ENCODE measurements at places on chromosomes 4 and X. TPM values are rescaled to one million over a fixed set of nuclear protein-coding genes. Genes with fewer than 3 reads are reported as not detected.

NCAPG gene
- total RNA-seq: 1.0 TPM

- DNase-seq: no peak
- H3K4me1 ChIP-seq: no peaks in the 10 kb centered on the region
- H3K27me3 ChIP-seq: no peaks in the 10 kb centered on the region
- no peak overlapping the region for H3K4me3 ChIP-seq
Measured at GRCh38 chr4:16767861-16768260, 130.6 kb downstream of the LDB2 start.

DNA sequence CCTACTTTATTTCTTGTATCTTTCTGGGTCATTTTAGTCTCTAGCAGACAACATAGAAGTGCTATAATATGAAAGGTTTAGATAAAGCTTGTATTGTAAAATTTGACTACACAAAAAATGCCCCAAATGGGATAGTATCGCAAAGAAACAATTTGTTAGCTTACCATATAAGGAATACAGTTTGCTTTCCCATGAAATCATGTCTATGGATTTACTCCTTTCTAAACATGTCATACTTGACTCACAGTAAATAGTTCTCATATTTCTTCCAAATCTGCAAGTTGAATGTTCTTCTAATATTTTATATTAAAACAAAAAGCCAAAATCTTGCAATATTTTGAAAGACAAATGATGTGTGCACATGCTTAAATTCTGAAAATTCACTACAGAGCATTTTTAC lies 103.9 kb downstream of the PPA2 start:
- H3K36me3 ChIP-seq: no peaks in the 10 kb centered on the region
- no peaks in the 10 kb centered on the region for H3K4me1 ChIP-seq
- no peak overlapping the region for H3K27ac ChIP-seq
- no peaks in the 10 kb centered on the region for H3K27me3 ChIP-seq
- no peak for DNase-seq
- H3K4me3 ChIP-seq: no peak overlapping the region

GRCh38 chr4:68299492-68300457 lies 50.1 kb downstream of the YTHDC1 start:
- DNase-seq: no peak
- H3K27ac ChIP-seq: no peak overlapping the region
- no peaks in the 10 kb centered on the region for H3K4me1 ChIP-seq
- no peaks in the 10 kb centered on the region for H3K27me3 ChIP-seq
- H3K36me3 ChIP-seq: no peaks in the 10 kb centered on the region
- no peak overlapping the region for H3K4me3 ChIP-seq

DNA sequence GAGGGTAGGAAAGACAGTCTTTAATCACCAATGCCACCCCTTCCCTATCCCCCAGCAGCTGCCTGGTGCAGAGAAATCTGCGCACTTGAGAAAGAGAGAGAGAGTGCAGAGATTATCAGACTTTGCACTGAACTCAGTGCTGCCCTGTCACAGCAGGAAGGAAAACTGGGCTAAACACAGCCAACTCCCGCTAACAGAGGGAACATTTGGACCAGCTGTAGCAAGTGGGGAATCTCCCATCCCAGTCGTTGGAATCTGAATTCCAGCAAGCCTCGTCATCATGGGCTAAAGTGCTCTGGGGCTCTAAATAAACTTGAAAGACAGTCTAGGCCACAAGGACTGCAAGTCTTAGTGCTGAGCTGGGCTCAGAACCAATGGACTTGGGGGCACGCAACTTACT lies 168.7 kb downstream of the DLG3 start:
- no peaks in the 10 kb centered on the region for H3K27me3 ChIP-seq
- H3K36me3 ChIP-seq: no peaks in the 10 kb centered on the region
- no peak overlapping the region for H3K27ac ChIP-seq
- H3K4me3 ChIP-seq: no peak overlapping the region
- DNase-seq: no peak

CTAG2 gene
- total RNA-seq: not detected

DNA sequence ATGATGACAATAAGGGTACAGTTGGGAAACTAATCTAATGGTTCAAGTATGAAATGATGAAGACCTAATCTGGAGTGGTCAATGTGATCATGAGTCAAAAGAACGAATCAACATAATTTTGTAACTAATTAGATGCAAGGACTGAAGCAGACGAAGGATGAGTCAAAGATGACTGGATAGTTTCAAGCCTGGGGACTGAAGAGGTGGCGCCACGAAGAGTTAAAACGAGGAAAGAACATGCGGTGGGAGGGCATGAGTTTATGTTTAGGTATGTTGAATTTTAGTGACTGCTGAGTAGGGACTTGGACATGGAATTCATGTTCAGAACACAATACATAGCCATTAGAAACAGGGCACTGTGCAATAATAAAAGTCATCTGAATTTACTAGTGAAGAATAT lies 221.5 kb upstream of the FAM241A start:
- H3K27me3 ChIP-seq: no peaks in the 10 kb centered on the region
- no peak overlapping the region for H3K4me3 ChIP-seq
- no peaks in the 10 kb centered on the region for H3K36me3 ChIP-seq
- no peak overlapping the region for H3K27ac ChIP-seq

S100G gene
- total RNA-seq: not detected

CFAP97 gene
- total RNA-seq: 11.0 TPM

IL2RG gene
- 0.86 TPM for total RNA-seq

- H3K27me3 ChIP-seq: no peaks in the 10 kb centered on the region
- H3K4me1 ChIP-seq: no peaks in the 10 kb centered on the region
- H3K36me3 ChIP-seq: no peaks in the 10 kb centered on the region
- H3K4me3 ChIP-seq: no peak overlapping the region
- no peak overlapping the region for H3K27ac ChIP-seq
- no peak for DNase-seq
Measured at GRCh38 chr4:90001023-90001422, 106.4 kb downstream of the MMRN1 start.

DNA sequence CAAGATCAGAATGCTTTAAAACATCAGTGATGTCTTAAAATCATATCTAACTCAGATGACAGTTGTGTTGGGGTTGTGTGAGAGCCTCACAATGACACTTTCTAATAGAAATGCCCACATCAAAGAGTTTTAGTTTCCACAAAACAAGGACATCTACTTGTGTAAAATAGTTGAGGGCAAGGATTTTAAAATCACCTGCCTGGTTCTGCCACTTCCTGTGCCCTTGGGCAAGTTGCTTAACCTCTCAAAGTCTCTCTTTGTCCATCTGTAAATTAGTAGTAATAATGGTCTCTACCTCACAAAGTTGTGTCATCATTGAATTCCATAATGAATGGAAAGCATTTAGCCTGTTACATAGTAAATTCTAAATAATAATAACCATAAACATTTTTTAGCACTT lies 41.9 kb upstream of the RELL1 start:
- no peak overlapping the region for H3K4me3 ChIP-seq
- H3K27me3 ChIP-seq: no peaks in the 10 kb centered on the region
- DNase-seq: no peak
- no peak overlapping the region for H3K27ac ChIP-seq

GRCh38 chrX:32749070-32749469 lies 462.3 kb downstream of the DMD start:
- H3K36me3 ChIP-seq: no peaks in the 10 kb centered on the region
- H3K27me3 ChIP-seq: no peaks in the 10 kb centered on the region
- H3K27ac ChIP-seq: no peak overlapping the region
- H3K4me3 ChIP-seq: no peak overlapping the region
- H3K4me1 ChIP-seq: peaks cover 21% of the 10 kb centered on the region
- no peak for DNase-seq

CLCN4 gene
- 40.2 TPM for total RNA-seq

All from heart right ventricle (tissue), 16 donors.